AG08396 (cell line): ENCODE measurements at places on chromosomes 1 and 21.

- no peak for DNase-seq
Observed at GRCh38 chr1:158021721-158022120, 28.3 kb downstream of the KIRREL1 start.

DNA sequence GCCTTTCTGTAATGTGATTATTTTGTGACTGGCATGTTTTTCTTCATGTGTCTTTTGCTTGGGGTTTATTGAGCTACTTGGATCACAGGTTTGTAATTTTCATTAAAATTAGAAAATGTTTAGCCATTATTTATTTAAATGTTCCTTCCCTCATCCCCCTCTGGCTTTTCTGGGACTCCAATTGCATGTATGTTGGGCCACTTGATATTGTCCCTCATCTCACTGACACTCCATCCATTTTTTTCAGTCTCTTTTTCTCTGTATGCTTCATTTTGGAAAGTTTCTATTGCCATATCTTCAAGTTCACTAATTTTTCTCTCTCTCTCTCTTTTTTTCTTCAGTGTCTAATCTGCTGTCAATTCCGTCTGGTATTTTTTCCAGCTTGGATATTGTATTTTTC lies 390.1 kb downstream of the PRDM2 start:
- DNase-seq: no peak

GRCh38 chr1:79295967-79296366 lies 289.4 kb upstream of the ADGRL4 start:
- no peak for DNase-seq

- no peak for DNase-seq
Observed at GRCh38 chr1:183753464-183753891, 51.4 kb upstream of the RGL1 start.

DNA sequence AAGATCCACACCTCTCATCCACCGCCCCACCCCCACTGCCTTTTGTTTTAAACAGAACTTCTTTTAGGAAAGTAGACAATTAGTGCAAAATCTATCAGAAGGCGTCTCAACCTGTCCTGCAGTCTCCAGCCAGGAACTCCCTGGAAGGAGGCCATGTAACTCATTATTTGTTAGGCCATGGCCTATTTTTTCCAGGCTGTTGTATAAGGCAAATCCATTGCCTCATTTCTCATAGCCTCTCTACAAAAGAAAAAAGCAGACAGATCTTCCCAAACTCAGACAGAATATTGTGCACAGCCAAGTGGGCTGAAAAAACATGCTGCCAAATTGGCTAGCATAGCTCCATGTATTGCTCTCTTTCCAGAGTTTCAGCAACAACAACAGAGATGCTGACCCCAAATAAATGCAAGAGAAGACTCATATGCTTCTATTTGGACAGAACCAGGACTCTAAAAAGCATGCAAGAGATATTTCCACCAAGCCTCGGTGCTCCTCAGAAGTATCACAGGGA lies 770.7 kb upstream of the CXADR start:
- DNase-seq: no peak

DNA sequence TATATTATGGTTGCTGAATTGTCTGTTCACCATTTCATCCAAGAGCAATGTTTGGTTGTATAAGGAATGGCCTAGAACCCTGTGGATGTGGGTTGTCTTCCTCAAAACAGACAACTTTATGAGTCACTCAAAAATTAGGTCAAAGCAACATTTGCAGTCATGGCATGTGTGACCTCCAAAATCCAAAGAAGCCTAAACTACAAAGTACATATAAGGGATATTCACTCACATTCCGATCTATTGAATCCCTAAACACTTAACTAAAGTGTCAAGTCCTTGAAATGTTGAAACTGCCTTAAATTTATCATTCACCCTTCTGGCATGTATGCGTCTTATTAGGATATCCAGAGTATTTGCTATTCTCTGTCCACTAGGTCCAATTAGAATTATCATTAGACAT lies 491.5 kb downstream of the NUF2 start:
- DNase-seq: no peak

DNA sequence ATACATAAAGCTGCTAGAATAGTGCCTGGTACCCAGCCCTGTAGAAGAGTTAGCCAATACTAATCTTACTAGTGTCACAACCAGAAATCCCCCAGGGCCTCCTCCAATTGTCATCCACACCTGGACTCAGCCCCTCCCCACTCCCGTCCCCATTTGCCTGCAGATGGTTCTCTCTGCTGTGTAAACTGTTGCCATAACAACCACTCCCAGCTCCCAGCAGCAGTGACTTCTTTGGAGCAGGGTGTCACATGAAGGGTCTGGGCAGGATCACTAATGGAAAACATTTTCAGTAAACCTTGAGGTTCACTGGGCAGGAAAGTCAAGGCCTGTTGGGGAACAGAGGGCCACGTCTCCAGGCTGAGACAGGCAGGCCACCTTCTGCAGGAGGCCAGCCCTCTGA lies 126.0 kb upstream of the IPO9 start:
- DNase-seq: no peak

DNA sequence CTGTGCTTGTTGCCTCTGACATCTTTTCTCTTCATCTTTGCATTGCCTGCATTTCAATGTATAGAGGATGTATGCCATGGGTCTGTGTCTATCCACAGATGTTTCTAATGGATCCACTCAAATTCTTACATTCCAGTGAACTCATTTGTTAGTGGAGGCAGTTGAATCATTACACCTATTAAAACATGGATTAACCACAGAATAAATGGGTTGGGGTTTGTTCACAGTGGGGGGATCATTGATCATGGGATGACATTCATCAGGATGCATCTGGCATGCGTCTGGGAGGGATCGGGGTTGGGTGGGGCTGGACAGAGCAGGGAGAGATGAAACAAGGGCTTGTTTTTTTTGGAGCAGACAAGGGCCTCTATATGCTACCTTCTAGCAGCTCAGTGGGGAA lies 182.5 kb downstream of the RHOU start:
- DNase-seq: no peak

GRCh38 chr1:224432672-224433040 lies 1.9 kb downstream of the WDR26 start:
- DNase-seq: no peak

DNA sequence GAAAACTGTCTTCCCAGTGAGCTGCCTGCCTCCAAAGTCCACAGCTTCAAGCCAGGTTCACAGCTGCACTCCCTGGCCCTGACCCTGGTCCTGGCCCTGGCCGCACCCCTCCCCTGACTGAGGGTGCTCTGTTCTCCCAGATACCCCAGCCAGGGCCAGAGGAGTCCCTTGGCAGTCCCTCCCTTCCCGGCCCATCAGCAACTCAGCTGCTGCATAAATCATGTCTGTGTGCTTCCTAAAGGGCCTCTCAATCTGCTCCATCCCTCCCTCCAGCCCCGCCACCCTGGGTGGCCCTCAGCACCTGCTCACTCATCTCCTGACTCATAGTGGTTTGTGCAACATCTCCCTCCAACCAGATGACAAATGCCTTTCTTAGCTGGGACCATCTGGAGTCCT lies 24.8 kb upstream of the C1orf174 start:
- no peak for DNase-seq

DNA sequence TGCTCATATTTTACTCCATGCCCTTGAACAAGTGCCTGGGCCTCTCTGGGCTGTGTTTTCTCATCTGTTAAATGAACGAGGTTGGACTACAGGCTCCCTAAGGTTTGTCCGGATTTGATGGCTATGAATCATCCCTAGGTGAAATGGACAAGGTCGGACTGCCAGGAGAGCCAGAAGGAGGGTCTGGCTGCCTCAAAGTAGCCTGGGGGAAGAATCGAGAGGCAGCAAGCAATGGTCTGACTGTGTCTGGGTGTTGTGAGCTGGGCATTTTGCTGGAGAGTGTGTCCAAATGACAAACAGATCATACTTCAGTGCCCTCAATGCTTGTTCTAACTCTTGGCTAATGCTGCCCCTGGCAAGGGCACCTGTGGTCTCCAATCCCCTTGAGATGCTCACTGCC lies 730.9 kb downstream of the PTPRU start:
- DNase-seq: no peak

- DNase-seq: peak; percentile 18
Observed at GRCh38 chr1:27719286-27720251, 6.2 kb upstream of the FAM76A start.

GRCh38 chr1:43731867-43732531 lies 24.7 kb downstream of the ST3GAL3 start:
- no peak for DNase-seq

GRCh38 chr1:12040457-12041051 lies 21.3 kb downstream of the MIIP start:
- peak; percentile 54 for DNase-seq

DNA sequence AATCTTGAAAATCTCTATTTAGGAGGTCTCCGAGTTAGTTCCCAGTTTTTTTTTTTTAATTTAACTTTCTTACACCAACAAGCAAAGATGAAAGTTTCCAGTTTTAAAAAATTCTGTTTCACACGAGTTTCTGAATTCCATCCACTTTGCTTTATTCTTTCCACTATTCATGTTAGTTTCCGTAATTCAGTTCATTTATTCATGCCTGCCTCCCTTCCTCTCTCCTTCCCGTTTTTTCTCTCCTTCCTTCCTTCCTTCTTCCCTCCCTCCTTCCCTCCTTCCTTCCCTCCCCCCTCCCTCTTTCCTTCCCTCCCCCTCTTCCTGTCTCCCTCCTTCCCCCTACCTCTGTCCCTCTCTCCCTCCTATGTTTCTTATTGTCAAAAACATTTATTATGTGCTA lies 22.3 kb downstream of the ADGRL2 start:
- no peak for DNase-seq

GRCh38 chr21:22263890-22264289 lies 1265.7 kb downstream of the NCAM2 start:
- no peak for DNase-seq

DNA sequence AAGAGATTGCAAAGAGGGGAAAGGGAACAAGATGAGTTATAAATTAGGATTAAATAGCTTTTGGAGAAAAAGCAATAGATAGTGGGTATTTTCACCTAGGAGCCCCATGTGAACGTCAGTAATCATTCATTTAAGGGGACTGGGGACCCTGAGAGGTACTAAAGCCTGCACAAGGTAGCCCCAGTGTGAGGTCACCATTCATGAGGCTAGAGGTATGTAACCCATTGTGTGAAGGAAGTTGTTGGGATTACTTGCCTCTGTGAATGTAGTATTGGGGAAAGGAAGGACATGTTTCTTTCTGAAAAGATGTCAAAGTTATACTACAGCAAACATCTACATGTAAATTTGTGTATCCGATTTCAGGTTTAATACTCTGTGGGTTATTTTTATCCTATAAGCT lies 276.8 kb downstream of the TBX15 start:
- DNase-seq: no peak

GRCh38 chr1:180566495-180566894 lies 7.7 kb downstream of the OVAAL start:
- no peak for DNase-seq

- no peak for DNase-seq
Observed at GRCh38 chr21:31267644-31268043, 76.4 kb downstream of the TIAM1 start.

GRCh38 chr1:97304366-97304765 lies 582.8 kb downstream of the PTBP2 start:
- DNase-seq: no peak

GRCh38 chr1:117581391-117581943 lies 24.4 kb upstream of the TENT5C start:
- DNase-seq: no peak

DNA sequence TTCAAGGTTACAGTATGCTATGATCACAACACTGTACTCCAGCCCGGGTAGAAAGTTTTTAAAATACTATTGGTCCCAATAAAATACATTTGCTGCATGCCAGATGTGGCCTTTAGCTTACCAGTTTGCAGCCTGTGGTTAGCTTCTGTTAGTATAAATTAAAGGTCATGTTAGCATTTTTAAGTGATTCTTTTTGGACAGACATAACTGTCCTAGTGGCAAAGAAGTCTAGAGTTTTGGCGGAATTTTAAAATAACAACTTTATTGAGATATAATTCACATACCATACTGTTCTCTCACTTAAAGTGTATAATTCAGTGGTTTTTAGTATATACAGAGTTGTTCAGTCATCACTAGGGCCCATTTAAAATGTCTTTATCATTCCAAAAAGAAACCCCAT lies 24.3 kb upstream of the TMEM39B start:
- DNase-seq: no peak

DNA sequence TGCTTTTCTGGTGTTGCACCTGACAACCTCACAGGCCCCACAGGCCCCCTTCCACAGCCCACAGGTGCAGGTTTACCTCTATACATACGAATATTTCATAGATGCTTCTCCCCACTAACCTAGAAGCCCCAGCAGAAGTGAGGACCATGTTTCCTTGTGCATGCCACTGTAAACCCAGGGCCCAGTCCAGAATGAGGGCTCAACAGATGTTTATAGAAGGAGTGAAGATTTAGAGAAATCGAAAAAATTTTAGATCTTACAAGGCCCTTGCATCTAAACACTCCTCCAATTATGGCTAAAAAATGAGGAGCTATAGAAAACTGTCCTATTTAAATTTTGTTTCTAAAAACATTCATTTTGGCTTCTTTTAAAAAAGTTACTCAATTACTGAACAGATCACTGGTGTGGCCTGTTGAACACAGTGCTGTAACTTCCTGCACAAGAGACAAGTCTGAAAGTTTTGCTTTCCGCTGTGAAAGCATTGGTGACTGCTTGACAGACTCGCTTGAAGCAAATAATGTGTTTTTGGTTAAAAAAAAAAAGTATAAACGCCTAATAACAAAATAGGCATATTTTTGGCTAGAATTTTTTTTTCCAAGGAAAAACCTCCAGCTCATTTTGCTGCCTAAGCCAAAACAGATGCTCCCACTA lies 1.2 kb downstream of the ABCB10 start:
- DNase-seq: no peak

- no peak for DNase-seq
Observed at GRCh38 chr1:56453016-56453415, 126.3 kb downstream of the PLPP3 start.

GRCh38 chr1:187276677-187277076 lies 447.9 kb downstream of the PLA2G4A start:
- DNase-seq: no peak

GRCh38 chr21:26918323-26919079 lies 48.4 kb downstream of the ADAMTS5 start:
- peak; percentile 25 for DNase-seq

DNA sequence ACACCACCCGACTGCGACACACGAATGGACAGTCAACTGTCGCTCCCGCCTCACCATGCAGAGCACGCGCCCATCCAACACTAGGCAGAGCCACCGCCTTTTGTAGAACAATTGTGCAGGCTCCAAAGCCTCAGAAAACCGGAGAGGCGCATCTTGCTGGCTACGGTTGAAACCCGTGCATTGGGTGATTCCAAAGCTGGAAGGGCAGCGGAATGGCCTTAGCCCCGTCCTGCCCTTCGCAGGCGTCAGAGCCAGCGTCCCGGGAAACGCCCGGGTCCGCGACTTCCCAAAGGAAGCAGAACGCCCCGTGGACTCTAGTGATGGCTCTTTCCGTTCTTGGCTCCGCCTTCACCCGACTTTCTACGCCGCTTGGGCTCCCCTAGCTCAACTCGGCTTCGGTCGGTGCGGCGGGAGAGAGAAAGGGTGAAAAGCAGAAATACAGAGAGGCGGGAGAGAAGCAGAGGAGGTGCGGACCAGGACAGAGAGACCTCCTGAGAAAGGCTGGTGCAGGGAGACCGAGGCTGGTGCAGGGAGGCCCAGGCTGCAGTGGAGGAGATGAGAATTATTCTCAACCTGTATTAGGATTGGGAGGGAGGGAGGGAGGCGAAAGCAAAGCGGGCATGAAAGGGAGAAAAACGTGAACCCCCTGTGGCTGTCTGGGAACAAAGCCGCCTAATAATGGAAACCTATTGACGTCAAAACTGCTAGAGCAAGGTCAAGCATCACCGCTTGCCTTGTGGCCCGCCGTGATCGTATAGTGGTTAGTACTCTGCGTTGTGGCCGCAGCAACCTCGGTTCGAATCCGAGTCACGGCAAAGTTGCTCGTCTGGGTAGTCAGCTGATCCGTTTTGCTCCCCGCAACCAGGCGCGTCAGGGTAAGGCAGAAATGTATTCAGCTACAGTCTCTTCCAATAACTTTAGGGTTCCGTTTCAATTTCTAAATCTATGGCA lies 99.5 kb downstream of the PRKAB2 start:
- DNase-seq: no peak
